ENCODE measurements at places on chromosomes 2 and 18.

DNA sequence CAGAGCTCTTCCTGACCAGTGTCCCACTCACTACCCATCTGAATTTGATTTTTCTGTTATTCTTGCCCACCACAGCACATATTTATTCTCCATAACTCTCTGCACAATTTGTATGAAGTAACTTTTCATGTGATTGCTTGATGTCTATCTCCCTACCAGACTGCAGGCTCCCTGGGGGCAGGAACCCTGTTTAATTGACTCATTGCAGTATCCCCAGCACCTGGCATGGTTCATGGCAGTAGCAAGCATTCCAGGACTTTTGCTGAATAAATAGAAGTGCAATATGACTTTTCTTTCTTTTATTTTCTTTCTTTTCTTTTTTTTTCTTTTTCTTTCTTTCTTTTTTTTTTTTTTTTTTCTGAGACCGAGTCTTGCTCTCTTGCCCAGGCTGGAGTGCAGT, 88.7 kb upstream of the XPO1 start:
- no peak for DNase-seq

GRCh38 chr2:121132054-121132761, 152.8 kb downstream of the TFCP2L1 start:
- no peak for DNase-seq

- no peak for DNase-seq
These were observed 147.0 kb downstream of the HDAC4 start for GRCh38 chr2:239253701-239254436.

- DNase-seq: no peak
These were observed 177.8 kb upstream of the EPAS1 start for GRCh38 chr2:46119453-46119852.

Data from stimulated activated CD4-positive, alpha-beta T cell treated with anti-CD3 and anti-CD28 coated beads, Interleukin-12 subunit alpha, Interleukin-12 subunit beta, amount 100 ng/mL, for 24 hours (primary cell).